ENCODE measurements at places on chromosomes 2 and 18.

GRCh38 chr2:160279813-160280465 is 79.9 kb upstream of the ITGB6 start:
- DNase-seq: no peak

GRCh38 chr2:201769666-201770373 is 10.9 kb downstream of the ALS2 start:
- DNase-seq: no peak

- DNase-seq: no peak
Measured at GRCh38 chr2:119384971-119385370, 18.2 kb downstream of the DBI start.

- DNase-seq: peak; percentile 61
Measured at GRCh38 chr2:69741575-69742321, at the start of gene ANXA4. Gene ANXA4 (plus strand): TSS chr2:69742134. CDS start chr2:69781566, 39,432 bp downstream.

- no peak for DNase-seq
Measured at GRCh38 chr2:147934881-147935620, 85.5 kb downstream of the ORC4 start.

- no peak for DNase-seq
Measured at GRCh38 chr2:20451761-20452499, 5.1 kb downstream of the RHOB start.
